ENCODE measurements at places on chromosomes 1 and 21.

- no peak for DNase-seq
Measured at GRCh38 chr21:37642493-37642892, 273.8 kb downstream of the KCNJ6 start.

GRCh38 chr1:3712573-3713535, 39.4 kb upstream of the CCDC27 start:
- DNase-seq = no peak

GRCh38 chr1:43945674-43946235, 995 bp upstream of the IPO13 start:
- DNase-seq = no peak

- DNase-seq = peak; percentile 35
Measured at GRCh38 chr1:230067871-230068620, 1.0 kb downstream of the GALNT2 start.

DNA sequence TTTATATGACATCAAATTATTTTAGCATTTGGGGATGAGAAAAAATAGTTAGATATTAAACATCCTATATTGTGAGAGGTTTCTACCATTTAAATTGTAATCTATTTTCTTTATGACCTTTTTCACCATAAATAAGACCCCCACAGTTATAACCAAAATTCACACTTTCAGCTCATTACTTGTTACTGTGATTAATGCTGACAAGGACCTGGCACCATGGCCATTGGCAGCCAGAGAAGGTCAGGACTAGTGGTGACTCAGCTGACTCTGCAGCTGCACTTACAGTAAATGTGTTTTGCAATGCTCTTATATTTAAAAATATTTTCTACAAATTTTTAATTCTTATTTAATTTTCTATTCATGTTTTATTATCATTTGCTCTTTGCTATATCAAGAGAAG, 133.3 kb upstream of the C1orf105 start:
- DNase-seq = peak; percentile 29

DNA sequence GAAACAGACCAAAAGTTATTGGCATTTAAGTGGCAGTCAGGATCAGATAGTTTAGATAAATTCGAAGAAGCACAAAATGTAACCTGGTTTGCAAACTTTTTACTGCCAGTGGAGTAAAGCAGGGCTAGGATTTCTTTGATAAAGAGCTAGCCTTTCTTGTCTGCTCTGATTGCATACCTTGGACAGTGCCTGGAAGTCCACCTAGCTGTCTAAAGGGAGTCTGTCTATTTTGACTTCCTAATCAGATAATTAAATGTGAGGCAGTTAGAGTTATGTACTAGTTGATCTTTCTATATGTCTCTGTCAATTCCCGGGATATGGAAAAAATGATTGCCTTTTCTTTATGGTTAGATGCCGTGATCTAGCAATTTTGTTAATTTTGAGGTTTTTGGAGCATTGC, 4.1 kb downstream of the GPSM2 start:
- DNase-seq = peak; percentile 11

- peak; percentile 21 for DNase-seq
Measured at GRCh38 chr21:15279482-15279881, 214.7 kb upstream of the NRIP1 start.

- no peak for DNase-seq
Measured at GRCh38 chr1:246748006-246748405, 23.8 kb downstream of the SCCPDH start.

DNA sequence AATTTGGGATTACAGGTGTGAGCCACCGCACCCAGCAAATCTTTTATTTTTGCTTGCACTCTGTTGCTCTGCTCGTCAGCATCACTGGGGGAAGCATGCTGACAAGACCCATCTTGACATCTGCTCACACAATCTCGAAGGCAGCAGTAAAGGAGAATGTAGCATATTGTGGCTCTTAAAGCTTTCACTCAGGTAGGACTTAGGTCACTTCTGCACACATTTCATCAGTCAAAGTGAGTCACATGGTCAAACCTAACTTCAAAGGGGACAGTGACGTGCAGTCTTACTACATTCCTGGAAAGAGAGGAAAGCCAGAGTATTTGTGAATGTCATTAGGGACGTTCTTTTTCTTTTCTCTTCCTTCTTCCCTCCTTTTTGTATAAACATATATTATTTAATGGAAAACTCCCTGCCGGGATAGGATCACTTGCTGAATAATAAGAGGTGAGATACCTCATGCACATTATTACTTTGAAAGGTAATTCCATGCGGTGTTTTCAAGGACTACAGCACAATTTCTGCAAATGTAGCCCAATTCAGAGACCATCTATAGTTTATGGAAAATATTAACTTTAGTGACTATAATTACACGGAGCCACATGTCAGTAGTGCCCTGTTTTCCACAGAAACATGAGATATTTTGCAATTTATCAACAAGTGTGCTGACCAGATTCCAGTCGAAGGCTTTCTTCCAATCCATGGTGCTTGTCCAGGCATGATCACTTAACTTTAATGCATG, 19.3 kb upstream of the ACBD6 start:
- no peak for DNase-seq

GRCh38 chr21:38478782-38479181, 19.5 kb downstream of the ERG start:
- no peak for DNase-seq

GRCh38 chr1:43689289-43689688, 18.0 kb upstream of the ST3GAL3 start:
- DNase-seq = no peak

DNA sequence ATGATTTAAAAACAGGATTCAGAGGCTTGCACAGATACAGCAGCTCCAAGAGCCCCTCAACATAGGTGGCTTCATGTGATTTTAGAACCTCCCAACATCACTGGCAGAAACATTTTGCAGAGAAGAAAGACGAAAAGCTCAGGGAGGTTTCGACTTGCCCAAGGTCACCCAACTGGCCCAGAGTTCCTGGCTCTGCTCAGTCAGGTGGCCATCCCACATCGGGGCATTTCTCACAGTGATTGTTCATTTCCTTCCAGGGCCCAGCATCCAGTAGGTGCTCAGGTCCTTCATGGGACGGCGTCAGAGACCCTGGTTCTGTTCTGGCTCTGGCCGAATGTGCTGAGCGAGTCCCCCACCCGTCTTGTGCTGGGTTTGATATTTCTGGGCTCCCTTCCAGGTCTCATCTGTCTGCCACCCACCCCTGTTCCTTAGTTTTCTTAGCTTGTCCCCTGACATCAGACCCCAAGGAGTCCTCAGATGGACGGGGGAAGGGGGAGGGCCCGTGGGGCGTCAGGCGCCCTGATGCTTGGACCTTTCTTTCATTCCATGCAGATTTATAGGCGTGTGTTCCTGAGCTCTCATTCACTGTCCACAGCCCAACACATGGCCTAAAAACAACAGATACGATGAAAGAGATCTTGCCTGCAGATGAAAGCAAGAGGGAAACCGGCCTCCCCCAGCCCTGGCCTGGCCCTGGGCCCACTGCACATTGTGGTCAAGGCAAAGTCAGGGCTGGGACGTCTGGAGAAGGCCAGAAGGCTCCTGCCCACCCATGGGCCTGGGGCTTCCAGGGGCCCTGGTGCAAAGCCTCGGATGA, 123.1 kb upstream of the ZBTB40 start:
- DNase-seq = no peak

- DNase-seq = peak; percentile 65
Measured at GRCh38 chr1:199083680-199084079, 444.8 kb downstream of the PTPRC start.

- DNase-seq = no peak
Measured at GRCh38 chr1:89791064-89791726, 29.6 kb upstream of the LRRC8D start.

DNA sequence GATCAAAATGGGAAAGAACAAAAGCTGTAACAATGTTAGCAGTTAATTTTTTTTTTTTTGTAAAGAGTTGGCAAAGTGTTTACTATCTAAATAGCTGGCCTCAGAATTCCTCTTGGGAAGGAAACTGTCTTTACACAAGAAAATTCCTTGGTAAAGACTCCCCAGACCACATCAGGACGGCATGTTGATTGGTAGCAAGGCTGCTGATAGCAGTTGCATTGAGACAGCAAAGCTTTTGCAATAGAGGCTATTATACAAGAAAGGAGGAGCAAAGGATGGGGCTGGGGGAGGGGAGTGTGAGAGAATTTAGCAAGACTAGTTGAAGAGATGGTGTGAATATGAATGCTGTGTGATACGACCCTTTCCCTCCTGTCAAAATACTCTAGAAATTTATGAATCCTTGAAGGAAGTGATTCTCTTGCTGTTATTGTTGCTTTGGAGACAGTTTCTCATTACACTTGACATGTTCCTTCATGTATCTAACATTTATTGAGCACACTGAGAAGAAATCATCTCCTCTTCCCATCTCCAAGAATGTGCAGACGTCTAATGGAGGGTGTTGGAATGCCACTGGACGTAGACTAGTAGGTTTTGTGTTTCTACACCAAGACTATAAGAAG, 355.6 kb downstream of the SIPA1L2 start:
- peak; percentile 32 for DNase-seq

GRCh38 chr1:107965110-107965991, at the start of gene VAV3:
Gene VAV3, minus strand, starts transcription at chr1:107965180. Its CDS starts 311 bp downstream, at chr1:107964869.
- DNase-seq = peak; percentile 61

DNA sequence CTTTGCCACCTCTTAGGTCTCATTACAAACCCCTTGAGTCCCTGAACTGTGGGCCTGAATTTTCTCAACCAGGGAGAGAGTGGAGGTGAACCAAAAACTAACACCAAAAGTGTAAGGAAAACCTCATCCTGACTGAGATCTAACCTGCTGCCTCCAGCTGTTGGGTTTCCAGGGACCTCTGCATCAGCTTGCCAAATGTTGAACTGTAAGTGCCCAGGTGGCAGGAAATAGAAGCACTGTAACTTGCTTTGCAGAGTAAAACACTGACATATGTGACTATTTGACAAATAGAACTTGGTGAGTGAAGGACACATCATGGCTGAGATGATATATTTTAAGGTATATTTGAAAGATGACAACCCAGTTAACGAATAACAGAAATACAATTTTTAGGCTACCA, 48.4 kb upstream of the NR5A2 start:
- no peak for DNase-seq

DNA sequence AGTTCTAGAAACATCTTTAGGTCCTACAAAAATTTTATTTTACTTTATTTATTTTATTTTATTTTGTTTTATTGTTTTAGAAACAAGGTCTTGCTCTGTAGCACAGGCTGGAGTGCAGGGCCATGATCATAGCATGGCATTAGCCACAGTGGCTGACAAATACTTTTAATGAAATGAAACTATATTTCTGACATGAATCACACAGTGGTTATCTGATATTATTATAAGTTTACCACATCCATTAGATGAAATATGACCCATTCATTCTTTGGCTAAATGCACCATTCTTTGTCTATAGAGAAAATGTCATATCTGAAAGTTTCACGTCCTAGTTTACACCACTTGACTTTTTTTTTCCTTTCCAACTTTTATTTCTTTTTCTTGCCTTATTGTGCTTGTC, 613.4 kb upstream of the ADAMTS5 start:
- peak; percentile 89 for DNase-seq

GRCh38 chr1:60564916-60565750, 491.6 kb upstream of the C1orf87 start:
- DNase-seq = no peak

- DNase-seq = peak; percentile 17
Measured at GRCh38 chr1:16207318-16208269, 4.9 kb downstream of the ARHGEF19 start.

DNA sequence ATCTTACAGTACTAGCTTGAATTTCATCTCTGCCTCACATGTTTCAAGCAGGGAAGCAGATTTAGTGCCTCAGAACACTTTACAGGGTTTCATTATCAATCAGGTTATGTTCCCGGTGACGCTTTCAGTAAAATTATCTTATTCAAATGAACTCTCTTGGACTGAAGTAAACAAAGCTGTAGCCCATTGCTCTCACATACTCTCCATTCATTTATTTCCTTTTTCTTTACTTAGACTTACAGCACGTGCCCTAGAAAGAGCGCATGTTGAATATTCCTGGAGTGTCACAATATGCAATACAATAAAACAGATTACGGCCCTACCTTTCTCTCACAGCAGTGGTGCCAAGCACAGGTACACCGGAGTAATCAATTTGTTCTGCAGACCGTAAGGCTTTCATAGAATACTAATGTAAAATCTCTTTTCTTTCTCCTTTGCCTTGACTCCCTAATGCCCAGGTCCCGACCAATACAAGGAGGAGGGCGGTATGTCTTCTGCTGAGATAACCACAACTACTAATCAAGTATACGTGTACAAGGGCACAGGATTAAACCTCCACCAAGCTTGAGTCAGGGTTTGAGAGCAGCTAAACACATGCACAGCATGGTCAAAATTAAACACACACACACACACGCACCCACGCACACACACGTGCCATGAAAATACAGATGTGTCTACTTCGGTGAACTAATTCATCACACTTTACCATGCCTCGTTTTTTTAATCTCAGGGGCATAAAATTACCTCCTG, 62.8 kb downstream of the NRIP1 start:
- no peak for DNase-seq
